ENCODE measurements at places on chromosomes 3 and 15. TPM values are rescaled to one million over a fixed set of nuclear protein-coding genes. Genes with fewer than 3 reads are reported as not detected.

- H3K27ac ChIP-seq = no peak overlapping the region
- no peaks in the 10 kb centered on the region for H3K4me1 ChIP-seq
- DNase-seq = no peak
- H3K4me3 ChIP-seq = no peak overlapping the region
These were observed 15.0 kb upstream of the TM6SF1 start for GRCh38 chr15:83092309-83092976.

DNA sequence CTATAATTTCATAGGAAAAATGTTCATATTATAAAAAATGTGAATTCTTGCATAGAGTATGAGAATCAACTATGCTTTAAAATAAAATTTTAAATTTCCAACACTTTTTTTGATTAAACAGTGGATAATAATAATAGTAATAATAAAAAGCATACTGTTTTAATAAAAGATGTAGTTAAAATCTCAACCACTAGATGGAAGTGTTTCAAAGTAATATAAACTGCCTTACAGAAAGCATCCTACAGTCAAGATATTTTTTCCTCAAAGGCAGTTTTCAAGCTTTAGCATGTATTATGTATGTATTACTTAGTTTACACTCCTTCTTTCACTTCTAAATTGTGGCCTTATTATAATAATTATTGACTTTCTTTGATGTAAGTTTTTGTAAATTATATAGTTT lies 217.5 kb downstream of the CHL1 start:
- peak; percentile 19 for DNase-seq
- H3K36me3 ChIP-seq = no peaks in the 10 kb centered on the region
- H3K27me3 ChIP-seq = no peaks in the 10 kb centered on the region
- no peak overlapping the region for H3K27ac ChIP-seq
- H3K4me3 ChIP-seq = no peak overlapping the region

- H3K27me3 ChIP-seq = no peaks in the 10 kb centered on the region
- no peaks in the 10 kb centered on the region for H3K4me1 ChIP-seq
- DNase-seq = no peak
- no peak overlapping the region for H3K27ac ChIP-seq
- H3K4me3 ChIP-seq = no peak overlapping the region
These were observed 67.4 kb upstream of the RNU6-1 start for GRCh38 chr15:67907184-67907723.

- no peaks in the 10 kb centered on the region for H3K27me3 ChIP-seq
- H3K4me1 ChIP-seq = no peaks in the 10 kb centered on the region
- no peaks in the 10 kb centered on the region for H3K36me3 ChIP-seq
- DNase-seq = peak; percentile 2
- no peak overlapping the region for H3K4me3 ChIP-seq
These were observed 694.9 kb downstream of the ZBBX start for GRCh38 chr3:166685246-166685645.

- H3K4me1 ChIP-seq = no peaks in the 10 kb centered on the region
- H3K27me3 ChIP-seq = no peaks in the 10 kb centered on the region
- H3K36me3 ChIP-seq = peaks cover 35% of the 10 kb centered on the region
- H3K4me3 ChIP-seq = no peak overlapping the region
These were observed 27.2 kb downstream of the ETV5 start for GRCh38 chr3:186081678-186082077.

DNA sequence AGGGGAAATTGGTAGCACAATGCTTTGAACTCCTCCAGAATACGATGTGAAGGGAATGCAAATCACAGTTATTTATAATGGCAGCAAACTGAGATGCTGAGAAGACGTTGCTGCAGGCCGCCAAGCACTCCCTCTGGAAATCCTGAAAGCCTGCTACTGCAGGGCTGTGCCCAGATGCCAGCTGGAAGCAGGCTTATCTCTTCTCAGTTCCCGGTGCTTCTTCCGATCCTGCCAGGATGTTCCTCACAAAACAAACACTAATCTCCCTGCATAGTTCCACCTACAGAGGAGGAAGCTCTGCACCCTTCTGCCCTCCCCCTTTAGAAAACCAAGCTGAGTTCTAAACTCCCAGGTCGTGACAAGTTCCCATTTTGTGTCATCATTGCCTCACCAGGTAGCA lies 201.7 kb upstream of the BCL6 start:
- no peak overlapping the region for H3K4me3 ChIP-seq
- H3K27ac ChIP-seq = no peak overlapping the region
- H3K4me1 ChIP-seq = no peaks in the 10 kb centered on the region

DNA sequence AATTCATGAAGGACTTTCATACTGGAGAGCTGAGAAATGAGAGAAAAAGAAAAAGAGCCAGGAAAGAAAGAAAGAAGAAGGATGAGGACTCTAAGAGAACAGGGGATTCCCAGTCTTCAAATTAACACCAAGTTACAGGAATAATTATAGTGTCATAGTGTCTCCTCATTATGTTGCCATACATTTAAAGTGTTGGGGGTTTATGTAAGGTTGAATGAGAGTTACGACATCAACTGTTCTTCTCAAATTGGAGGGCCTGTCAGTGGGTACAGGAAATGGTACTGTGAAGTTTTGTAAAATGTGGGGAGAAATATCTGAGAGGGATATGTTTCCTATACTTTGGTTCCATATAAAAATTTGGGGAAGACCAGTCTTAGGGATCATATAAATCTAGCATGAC lies 12.3 kb upstream of the CD200 start:
- no peaks in the 10 kb centered on the region for H3K27me3 ChIP-seq
- no peak for DNase-seq
- H3K4me3 ChIP-seq = no peak overlapping the region
- no peaks in the 10 kb centered on the region for H3K36me3 ChIP-seq

GRCh38 chr3:30470496-30470895 lies 135.9 kb upstream of the TGFBR2 start:
- no peaks in the 10 kb centered on the region for H3K27me3 ChIP-seq
- H3K4me1 ChIP-seq = no peaks in the 10 kb centered on the region
- H3K27ac ChIP-seq = no peak overlapping the region

DNA sequence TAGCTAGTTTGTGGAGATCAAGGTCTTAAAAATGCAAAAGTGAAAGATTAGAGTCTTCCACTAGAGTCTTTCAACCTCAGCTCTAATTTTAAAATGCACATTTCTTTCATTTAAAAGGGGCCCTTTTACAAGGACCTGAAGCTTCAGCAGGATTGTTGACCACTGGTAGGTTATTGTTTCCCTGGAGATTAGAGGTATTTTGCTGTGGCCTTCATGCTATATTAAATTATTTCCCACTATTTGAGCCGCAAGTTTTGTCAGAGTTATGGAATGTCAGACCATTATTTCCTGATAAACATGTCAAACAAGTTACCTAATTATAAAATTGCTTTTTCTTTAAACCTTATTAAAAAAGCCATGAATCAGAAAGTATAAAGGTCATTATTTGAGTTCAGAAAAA lies 103.1 kb upstream of the CCNL1 start:
- peaks cover 12% of the 10 kb centered on the region for H3K4me1 ChIP-seq
- H3K36me3 ChIP-seq = no peaks in the 10 kb centered on the region
- no peaks in the 10 kb centered on the region for H3K27me3 ChIP-seq
- peak overlapping the region; percentile 50 for H3K27ac ChIP-seq

DNA sequence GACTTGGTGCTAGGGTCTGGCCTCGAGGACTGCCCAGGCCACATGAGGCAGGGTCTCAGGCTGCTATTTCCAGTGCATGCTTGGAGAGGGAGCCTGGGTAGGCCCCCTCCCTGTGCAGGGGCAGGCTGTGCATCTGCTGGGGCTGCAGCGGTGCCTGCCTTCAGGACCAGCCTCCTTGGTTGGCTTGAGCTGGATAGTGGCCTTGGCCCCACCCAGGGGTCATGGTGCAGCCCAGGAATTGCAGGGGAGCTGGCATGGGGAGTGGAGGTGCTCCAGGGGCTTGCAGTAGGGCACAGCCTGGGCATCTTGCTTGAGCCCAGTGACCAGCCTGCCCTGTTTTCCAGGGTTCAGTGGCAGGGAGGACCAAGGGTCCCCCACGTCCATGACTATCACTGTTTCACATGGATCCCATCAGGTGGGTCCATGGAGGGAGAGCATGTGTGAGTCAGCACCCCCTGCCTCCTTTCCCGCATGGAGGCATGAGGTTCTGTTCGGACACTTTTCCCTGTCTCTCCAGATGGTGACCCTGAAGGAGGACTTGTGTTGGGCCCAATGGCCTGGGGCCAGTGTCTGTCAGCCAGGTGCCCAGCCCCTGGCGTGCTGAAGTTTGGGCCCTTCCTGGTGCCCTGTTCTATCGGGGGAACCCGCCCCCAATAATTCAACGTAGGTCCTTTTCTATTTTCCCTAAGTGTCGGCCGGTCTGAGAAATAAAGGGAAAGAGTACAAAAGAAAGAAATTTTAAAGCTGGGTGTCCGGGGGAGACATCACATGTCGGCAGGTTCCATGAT lies 218.6 kb downstream of the SNRPN start:
- no peak overlapping the region for H3K27ac ChIP-seq
- no peak for DNase-seq
- no peaks in the 10 kb centered on the region for H3K4me1 ChIP-seq
- H3K27me3 ChIP-seq = no peaks in the 10 kb centered on the region
- no peak overlapping the region for H3K4me3 ChIP-seq

DNA sequence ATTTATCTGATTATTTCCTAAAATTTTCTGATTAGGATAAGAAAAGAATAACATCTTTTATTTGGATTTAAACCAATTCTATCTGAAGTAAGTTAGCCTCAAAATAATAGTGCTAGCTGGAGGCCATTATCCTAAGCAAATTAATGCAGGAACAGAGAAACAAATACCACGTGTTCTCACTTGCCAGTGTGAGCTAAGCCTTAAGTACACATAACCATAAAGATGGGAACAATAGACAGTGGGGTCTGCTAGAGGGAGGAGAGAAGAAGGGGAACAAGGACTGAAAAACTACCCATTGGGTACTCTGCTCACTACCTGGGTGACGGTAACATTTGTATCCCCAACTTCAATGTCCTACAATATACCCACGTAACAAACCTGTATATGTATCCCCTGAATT lies 31.3 kb upstream of the LYSMD4 start:
- no peaks in the 10 kb centered on the region for H3K27me3 ChIP-seq
- H3K36me3 ChIP-seq = no peaks in the 10 kb centered on the region
- no peaks in the 10 kb centered on the region for H3K4me1 ChIP-seq
- no peak overlapping the region for H3K4me3 ChIP-seq

DNA sequence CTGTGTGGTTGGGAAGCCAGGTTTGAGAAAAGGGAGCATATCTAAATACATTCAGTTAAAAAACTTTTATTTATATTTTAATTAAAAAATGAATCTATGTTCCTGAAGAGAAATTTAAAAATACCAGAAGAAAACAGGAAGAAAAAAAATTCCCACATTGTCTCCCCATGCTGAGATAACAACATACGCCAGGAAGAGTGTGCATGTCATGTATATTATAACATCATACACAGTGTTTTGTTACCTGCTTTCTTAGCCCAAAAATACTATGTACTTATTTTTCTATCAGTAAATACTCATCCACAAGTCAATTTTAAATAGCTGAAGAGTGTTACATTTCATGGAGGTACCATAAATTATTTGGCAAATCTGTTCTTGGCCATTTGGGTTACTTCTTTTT lies 18.5 kb downstream of the USP13 start:
- peaks cover 4% of the 10 kb centered on the region for H3K4me1 ChIP-seq
- H3K36me3 ChIP-seq = no peaks in the 10 kb centered on the region
- H3K27me3 ChIP-seq = no peaks in the 10 kb centered on the region
- no peak overlapping the region for H3K27ac ChIP-seq
- DNase-seq = no peak

- no peak overlapping the region for H3K27ac ChIP-seq
- H3K4me1 ChIP-seq = no peaks in the 10 kb centered on the region
- DNase-seq = no peak
- no peak overlapping the region for H3K4me3 ChIP-seq
- no peaks in the 10 kb centered on the region for H3K36me3 ChIP-seq
These were observed 150.7 kb downstream of the OPA1 start for GRCh38 chr3:193743702-193744047.

DNA sequence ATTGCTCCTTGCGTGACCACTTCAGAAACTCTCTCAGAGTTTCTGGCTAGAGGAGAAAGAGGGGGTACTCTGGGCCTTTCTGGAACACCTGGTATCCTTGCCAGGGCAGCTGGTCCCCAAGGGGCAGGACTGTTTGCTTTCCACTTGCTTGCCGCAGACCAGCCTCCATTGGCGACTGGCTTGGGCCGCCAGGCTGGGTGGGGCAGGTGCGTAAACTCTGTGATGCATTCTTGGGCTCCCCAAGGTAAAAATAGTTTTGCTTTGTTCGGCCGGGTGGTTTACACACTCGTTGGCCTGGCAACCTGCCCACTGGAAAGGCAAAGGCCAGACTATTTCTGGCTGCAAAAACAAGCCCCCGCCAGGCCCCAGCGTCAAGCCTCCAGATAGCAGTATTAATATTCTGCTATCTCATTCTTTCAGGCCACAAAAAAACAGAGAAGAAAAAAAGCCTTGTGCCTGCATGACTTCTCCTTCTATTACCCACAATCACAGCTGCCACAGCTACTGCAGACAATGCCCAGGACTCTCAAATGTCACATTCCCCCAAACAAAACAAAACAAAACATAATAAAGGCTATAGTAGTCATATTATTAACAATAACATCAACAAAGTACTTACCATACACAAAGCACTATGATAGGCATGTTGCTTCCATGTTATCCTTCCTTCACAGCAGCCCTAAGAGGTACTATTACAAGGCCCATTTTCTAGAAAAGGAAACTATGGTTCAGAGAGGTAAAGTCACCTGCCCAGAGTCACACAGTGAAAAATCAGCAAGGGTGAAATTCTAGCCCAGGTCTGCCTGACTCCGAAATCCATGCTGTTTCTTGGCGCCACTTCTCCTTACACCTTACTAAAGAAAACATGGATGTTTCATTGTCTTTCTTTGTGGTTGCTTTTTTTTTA lies 14.0 kb upstream of the SSUH2 start:
- H3K4me3 ChIP-seq = no peak overlapping the region
- H3K27me3 ChIP-seq = no peaks in the 10 kb centered on the region
- peaks cover 23% of the 10 kb centered on the region for H3K4me1 ChIP-seq
- H3K27ac ChIP-seq = peak overlapping the region; percentile 22
- no peaks in the 10 kb centered on the region for H3K36me3 ChIP-seq

DNA sequence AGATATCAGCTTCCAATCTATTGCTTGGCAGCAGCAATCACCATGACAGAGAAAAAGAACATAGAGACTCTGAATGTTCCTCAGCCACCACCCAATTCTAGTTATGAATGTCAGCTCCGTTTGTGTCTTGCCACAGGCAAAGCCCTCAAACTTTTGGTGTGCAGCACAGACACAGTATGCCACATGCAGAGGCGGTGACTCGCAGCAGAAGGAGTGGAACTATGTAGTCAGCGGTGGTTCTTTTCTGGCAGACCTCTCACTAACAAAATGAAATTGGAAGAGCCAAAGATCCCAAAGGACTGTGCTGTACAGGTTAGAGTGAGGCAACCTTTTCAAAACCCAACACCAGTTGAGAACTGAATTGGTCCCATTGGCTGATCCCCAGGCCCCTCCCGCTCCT lies 220.9 kb downstream of the SLC9A9 start:
- H3K4me3 ChIP-seq = no peak overlapping the region
- no peaks in the 10 kb centered on the region for H3K27me3 ChIP-seq
- H3K4me1 ChIP-seq = no peaks in the 10 kb centered on the region
- no peaks in the 10 kb centered on the region for H3K36me3 ChIP-seq
- DNase-seq = no peak

GRCh38 chr3:169945313-169945712 lies 21.3 kb upstream of the SEC62 start:
- H3K27ac ChIP-seq = no peak overlapping the region
- H3K4me1 ChIP-seq = no peaks in the 10 kb centered on the region
- DNase-seq = no peak
- H3K36me3 ChIP-seq = no peaks in the 10 kb centered on the region
- H3K4me3 ChIP-seq = no peak overlapping the region
- H3K27me3 ChIP-seq = no peaks in the 10 kb centered on the region

Gene GOLGA6A
- total RNA-seq = not detected

Gene SAMD7
- not detected for total RNA-seq

Gene ABI3BP
- 0.61 TPM for total RNA-seq

Gene NECTIN3
- total RNA-seq = 70.8 TPM

Gene CPNE9
- 0.06 TPM for total RNA-seq

Gene GUCA1C
- total RNA-seq = not detected

Gene CTXN2
- not detected for total RNA-seq

Gene RHOV
- total RNA-seq = 0.61 TPM

Gene RMDN3
- 19.6 TPM for total RNA-seq
